ENCODE measurements at places on chromosomes 13 and 19. TPM values are rescaled to one million over a fixed set of nuclear protein-coding genes. Genes with fewer than 3 reads are reported as not detected.

DNA sequence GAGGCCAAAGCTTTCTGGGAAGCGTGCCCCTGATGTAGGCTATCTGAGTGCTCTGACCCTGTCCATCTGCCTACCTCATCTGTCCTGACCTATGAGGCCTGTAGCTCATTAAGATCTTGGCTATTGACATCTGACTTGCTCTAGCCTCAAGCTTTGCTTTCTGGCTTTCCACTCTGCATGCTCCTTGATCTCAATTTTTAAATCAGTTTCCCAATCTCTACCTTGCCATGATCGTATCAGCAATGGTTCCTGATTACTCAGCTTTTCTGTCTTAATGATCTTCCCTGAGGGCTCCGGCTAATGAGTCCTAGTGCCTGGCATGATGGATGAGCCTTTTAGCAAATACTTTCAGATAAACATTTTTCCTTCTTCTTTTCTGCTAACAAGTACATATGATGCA, 262.0 kb downstream of the NDFIP2 start:
- H3K4me1 ChIP-seq = peaks cover 6% of the 10 kb centered on the region
- H3K27me3 ChIP-seq = no peaks in the 10 kb centered on the region
- no peak for DNase-seq
- no peak overlapping the region for H3K4me3 ChIP-seq

- no peak within 1 kb of the TSS for H3K27ac ChIP-seq
- peaks cover 2% of the 10 kb centered on the region for H3K4me1 ChIP-seq
- H3K4me3 ChIP-seq = peak within 1 kb of the TSS; percentile 49
Observed at GRCh38 chr19:44401139-44402115, at the start of gene ZNF285. Gene ZNF285 (minus strand): TSS chr19:44401608. CDS start chr19:44397213, 4,395 bp downstream.

ZNF540 gene
- 1.6 TPM for total RNA-seq

GRCh38 chr19:44570984-44571684, 41.7 kb upstream of the CEACAM20 start:
- H3K27ac ChIP-seq = no peak overlapping the region
- H3K4me3 ChIP-seq = no peak overlapping the region

- no peaks in the 10 kb centered on the region for H3K36me3 ChIP-seq
- H3K27ac ChIP-seq = no peak overlapping the region
- peak; percentile 38 for DNase-seq
Observed at GRCh38 chr19:7539827-7540425, 4.4 kb downstream of the PNPLA6 start.

DNA sequence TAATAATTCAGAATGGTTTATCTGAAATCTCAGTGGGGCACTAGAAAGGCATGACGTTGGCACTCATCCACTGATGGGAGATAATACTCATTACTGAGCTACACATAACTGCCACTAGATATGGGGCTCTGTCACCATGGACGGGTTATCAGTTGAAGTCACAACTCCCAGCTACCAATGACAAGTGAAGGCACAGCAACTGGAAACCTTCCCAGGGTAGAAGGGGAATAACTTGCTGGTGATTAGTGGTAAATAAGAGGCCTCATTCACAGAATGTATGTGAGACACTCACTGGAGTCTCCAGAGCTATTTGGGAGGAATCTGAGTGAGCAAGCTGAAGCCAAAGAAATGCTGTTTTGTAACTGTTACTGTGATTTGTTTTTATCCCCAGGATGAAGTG, 249.6 kb downstream of the ENOX1 start:
- no peak overlapping the region for H3K27ac ChIP-seq
- H3K27me3 ChIP-seq = no peaks in the 10 kb centered on the region
- H3K4me1 ChIP-seq = no peaks in the 10 kb centered on the region
- no peak for DNase-seq
- H3K36me3 ChIP-seq = no peaks in the 10 kb centered on the region
- no peak overlapping the region for H3K4me3 ChIP-seq

TPP2 gene
- total RNA-seq = 37.3 TPM

- H3K27me3 ChIP-seq = no peaks in the 10 kb centered on the region
- no peak overlapping the region for H3K4me3 ChIP-seq
- H3K27ac ChIP-seq = no peak overlapping the region
- peaks cover 12% of the 10 kb centered on the region for H3K4me1 ChIP-seq
- H3K36me3 ChIP-seq = no peaks in the 10 kb centered on the region
- DNase-seq = no peak
Observed at GRCh38 chr19:35431145-35431807, 16.8 kb upstream of the FFAR2 start.

DNA sequence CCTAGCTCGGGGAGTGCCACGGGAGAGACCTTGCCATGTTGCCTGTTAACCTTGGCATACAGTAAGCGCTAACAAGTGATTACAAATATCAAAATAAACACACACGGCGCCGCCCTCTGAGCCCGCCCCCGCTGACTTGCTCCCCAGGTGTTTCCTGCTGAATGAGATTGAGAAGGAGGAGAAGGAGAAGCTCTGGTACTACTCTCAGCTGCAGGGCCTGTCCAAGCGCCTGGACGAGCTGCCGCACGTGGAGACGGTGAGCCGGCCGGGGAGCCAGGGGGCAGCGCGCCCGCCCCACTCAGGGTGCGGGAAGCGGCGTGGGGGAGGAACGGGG, 5.0 kb downstream of the APC2 start:
- DNase-seq = no peak
- no peak overlapping the region for H3K27ac ChIP-seq
- no peak overlapping the region for H3K4me3 ChIP-seq
- peaks cover 7% of the 10 kb centered on the region for H3K27me3 ChIP-seq

- H3K36me3 ChIP-seq = no peaks in the 10 kb centered on the region
- no peak overlapping the region for H3K4me3 ChIP-seq
- no peak overlapping the region for H3K27ac ChIP-seq
- no peak for DNase-seq
- peaks cover 2% of the 10 kb centered on the region for H3K4me1 ChIP-seq
Observed at GRCh38 chr19:12922959-12923358, 3.9 kb upstream of the SYCE2 start.

DNA sequence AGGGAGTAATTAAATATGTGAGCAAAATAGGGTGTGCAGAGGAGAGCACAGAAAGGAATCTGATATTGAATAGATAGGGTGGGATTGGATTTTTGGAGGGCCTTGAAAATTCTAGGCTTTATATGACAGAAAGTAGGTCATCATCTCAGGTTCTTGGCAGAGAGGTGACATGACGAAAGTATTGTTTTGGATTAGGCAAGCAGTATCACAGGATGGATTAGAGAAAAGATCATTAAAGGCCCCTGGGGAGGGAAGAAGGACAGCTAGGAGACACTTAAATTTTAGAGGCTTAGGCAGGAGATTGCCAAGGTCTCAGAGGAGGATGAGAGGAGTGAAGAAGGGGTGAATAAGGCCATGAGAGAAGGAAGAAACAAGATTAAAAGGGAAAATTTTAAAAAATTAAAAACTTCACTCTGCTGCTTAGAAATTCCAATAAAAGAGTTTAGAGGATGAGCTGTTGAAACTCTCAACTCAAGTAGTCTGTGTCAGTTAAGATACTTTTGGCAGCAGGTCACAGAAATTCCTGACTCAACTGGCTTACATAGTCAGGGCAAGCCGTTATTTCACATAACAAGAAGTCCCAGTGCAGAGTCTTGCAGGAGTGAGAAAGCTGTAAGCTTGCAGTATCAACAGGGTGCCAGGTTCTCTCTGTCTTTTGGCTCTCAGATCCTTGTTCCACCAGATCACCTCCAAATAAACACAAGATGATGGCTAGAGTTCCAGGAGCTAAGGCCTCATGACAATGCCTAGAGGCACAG, 8.8 kb downstream of the GPC6 start:
- no peak overlapping the region for H3K4me3 ChIP-seq
- H3K36me3 ChIP-seq = no peaks in the 10 kb centered on the region
- H3K27ac ChIP-seq = no peak overlapping the region
- DNase-seq = no peak
- no peaks in the 10 kb centered on the region for H3K27me3 ChIP-seq
